NCI-H69 (cell line): ENCODE measurements at places on chromosomes 5 and 9.

DNA sequence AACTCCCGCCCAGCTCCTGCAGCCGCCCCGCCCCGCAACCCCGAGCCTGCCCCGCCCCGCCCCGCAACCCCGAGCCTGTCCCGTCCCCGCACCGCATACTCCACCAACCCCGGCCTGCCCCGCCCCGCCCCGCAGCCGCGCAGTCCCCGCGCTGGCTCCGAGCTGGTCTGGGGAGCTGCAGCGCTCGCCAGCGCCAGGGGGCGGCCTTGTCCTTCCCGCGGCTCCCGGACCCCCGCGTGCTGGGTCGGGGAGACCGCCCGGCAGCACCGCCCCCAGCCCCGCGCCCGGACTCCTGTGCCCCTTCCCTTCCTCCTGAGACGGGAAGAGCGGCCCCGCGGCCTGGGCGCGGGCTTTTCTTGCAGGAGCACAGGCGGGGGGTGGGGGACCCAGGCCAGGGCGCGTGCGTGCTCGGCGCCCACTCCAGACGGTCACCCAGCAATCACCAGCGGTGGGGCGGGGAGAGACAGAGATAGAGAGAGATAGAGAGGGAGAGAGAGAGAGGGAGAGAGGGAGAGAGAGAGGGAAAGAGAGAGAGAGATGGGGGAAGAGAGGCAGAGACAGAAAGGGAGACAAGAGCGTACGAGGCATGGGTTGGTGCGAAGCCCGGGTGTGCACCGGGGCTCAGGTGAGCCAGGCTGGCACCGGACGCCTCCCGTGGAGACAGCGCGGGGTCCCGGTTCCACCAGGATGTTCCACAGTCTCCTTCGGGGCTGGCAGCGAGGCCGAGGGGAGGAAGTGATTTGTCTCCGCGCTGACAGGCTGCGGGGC, 14.7 kb upstream of the TMEM250 start:
- DNase-seq: peak; percentile 85

DNA sequence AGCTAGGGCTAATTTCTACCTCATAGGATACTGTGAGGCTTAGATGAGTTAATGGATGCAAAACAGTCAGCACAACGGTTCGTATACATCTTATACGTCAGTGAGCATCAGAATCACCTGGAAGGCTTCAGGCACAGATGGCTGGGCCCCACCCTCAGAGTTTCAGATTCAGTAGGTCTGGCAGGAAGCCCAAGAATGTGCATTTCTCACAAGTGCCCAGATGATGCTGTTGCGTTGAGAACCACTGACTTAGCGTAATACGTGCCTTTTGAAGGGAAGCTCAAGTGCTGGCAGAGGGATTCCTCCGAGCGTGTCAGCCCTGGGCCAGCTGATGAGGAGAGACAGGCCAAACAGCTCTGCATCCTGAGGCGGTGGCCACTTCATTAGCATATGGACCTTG, 117.1 kb upstream of the WWC1 start:
- peak; percentile 94 for DNase-seq

DNA sequence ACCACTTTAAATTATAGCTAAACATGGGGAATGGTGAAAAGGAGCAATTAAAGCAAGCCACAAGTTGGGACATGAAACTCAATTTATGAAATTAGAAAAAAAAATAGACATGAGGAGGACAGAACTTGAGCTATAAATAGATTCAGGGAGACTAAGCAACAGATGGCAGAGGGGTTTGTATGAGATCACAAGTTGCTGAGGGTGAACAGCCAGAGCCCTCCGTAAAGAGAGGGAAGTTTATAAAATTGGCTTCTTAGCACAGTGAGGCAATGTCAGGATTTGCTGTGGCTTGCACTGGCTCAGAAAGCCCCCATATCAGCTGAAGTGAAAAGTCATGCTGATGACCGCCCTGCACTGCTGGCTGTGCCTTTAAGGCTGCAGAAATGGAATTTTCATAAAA, 443.4 kb upstream of the CD180 start:
- peak; percentile 86 for DNase-seq

- DNase-seq: peak; percentile 93
These were observed 20.8 kb upstream of the SNCAIP start for GRCh38 chr5:122291000-122291901.

GRCh38 chr9:108874058-108874788, 12.2 kb downstream of the ACTL7A start:
- no peak for DNase-seq

GRCh38 chr9:87601176-87601575, 103.5 kb downstream of the DAPK1 start:
- DNase-seq: peak; percentile 50

DNA sequence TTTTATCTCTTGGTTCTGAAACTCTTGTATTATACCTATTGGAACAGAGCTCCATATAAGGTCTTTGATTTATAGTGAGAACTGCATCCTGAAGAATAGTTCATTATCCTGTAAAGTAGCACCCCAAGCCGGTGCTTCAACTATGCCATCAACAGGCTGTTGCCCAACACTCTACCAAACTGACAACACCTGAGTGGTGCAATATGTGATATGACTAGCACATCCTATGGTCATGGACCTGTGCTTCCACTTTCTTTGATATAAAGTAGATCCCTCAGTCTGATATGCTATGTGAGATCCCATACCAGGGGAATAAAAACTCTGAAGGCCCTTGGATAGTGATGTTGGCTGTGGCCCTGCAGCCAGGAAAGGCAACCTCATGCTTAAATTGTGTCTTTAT, 15.8 kb downstream of the CSF2 start:
- DNase-seq: no peak

DNA sequence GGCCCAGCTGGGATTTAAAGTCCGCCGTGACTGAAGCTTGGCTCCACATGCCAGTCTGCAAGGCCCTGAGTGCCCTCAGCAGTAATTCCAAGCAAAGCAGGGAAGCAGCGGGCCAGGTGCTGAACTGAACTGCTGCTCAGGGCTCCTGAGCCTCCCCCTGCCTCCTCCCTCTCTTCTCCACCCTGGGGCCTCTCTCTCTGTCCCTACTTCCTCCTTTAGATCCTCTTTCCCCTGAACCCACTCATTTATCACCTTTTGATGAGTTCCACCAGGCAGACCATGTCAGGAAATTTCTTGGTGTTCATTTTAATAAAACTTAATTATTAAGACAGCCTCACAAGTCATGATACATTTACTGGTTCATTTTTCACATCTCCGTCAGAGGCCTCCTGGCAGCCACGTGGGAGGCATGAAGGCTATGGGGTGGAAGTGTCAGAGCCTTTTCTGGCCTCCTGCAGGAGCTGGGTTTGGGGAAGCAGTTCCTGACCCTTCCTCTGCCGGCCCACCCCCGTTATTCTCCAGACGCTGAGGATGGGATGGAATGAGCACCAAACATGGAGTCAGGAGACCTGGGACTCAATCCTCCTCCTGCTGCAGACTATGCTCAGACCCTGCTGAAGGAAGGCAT, 32.2 kb upstream of the KCNIP1 start:
- DNase-seq: no peak

- peak; percentile 37 for DNase-seq
These were observed 221.0 kb downstream of the DCP2 start for GRCh38 chr5:113197456-113198200.

- peak; percentile 93 for DNase-seq
These were observed 122.3 kb upstream of the CCDC112 start for GRCh38 chr5:115418788-115419187.

- no peak for DNase-seq
These were observed 27.3 kb downstream of the EXD3 start for GRCh38 chr9:137395666-137396010.

DNA sequence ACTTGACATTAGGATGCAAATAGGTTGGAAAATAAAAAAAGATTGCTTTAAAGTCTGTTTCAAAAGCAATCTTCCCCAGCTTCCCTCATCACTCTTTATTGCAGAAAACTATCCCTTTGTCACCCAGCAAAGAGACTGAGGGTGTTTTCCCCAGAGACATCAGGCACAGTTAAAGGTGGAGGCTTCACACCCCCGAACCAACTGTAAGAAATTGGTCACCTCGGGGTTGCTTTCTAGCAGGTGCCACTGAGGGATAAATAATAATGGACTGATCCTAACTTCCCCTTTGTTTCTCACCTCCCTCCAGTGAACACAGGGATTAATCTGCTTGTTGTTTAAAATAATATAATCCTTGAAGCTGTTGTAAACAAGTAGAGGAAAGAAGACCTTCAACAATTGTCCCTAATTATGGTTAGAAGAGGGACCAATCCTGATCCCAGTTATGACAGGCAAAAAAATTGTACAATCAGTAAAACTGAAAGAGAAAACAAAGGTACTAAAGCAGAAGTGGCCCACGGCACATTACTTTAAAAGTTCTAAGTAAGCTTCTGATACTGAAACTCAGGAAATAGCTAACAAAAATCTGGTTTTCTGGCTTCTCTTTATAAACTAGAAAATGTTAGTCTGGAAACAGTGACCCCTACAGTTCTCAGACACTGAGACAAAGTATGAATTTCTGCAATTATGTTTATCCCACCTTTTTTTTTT, 6.6 kb upstream of the PCSK1 start:
- DNase-seq: peak; percentile 23

DNA sequence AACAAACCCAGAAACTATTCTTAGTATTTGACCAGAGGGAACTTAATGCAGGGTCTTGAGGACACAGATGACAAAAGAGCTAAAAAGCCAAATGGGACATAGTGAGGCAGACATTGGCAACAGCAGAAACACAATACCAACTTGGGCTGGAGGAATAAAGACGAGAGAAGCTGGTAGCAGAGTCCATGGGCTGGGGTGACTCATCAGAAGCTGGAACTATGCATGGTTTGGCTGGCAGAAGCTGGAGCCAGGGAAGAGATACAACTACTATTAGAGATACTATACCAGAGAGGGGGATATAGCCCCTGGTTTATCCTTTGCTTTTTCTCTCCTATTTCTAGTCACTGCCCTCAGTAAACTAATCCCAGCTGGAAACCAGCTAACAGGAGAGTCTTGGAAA, 29.2 kb upstream of the DPYSL3 start:
- DNase-seq: no peak

DNA sequence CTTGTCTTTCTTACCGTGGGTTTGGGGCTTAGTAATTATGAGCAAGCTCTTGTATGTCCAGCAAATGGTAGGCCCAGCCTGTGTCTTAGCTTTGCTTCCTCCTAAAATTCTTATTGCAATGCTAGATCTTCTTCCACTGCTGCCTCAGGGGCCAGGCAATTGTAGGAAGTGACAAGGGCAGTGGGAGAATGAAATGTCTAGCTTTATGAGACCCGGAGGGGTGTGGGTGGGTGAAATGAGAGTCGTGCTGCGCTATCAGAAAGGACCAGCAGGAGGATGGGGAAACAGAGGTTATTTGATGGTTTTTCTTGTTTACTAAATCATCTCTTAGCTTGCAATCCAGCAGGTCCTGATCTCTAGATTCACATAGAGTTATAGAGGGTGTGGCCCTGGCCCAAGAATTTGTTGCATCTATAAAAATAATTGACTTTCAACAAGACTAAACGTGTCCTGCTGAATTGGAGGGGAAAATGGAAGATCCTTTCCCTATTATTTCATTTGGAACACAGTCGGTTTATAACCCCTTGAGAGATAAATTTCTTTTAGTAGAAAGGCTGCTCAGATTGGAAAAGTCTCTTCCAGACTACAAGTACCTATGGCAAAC, 43.7 kb downstream of the ZNF366 start:
- DNase-seq: no peak

GRCh38 chr9:136323371-136323789, 4.0 kb upstream of the GPSM1 start:
- peak; percentile 80 for DNase-seq

DNA sequence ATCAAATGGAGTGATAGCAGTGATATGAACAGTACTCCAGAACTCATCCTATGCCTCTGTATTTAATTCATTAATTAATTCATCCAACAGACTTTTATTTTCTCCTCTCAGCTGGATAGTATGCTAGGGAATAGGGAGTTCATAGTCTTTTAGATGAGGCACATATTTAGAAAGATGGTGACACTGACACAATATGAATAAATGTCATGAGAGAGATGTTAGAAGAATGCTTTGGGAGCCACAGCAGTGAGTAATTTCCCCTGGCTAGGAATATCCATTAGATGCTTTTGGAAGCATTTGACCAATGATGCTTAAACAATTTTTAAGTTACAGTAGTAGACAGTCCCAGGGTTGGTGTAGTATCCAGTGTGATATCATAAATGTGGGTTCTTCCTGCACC, 428.7 kb upstream of the SGCD start:
- no peak for DNase-seq

- DNase-seq: no peak
These were observed 509.8 kb downstream of the CCDC171 start for GRCh38 chr9:16062542-16063240.
